Adipocyte (in vitro differentiated cells): ENCODE measurements at places on chromosomes 1 and 21.
A peak's percentile ranks its signal among the peaks of the same experiment; 100 is the strongest.

DNA sequence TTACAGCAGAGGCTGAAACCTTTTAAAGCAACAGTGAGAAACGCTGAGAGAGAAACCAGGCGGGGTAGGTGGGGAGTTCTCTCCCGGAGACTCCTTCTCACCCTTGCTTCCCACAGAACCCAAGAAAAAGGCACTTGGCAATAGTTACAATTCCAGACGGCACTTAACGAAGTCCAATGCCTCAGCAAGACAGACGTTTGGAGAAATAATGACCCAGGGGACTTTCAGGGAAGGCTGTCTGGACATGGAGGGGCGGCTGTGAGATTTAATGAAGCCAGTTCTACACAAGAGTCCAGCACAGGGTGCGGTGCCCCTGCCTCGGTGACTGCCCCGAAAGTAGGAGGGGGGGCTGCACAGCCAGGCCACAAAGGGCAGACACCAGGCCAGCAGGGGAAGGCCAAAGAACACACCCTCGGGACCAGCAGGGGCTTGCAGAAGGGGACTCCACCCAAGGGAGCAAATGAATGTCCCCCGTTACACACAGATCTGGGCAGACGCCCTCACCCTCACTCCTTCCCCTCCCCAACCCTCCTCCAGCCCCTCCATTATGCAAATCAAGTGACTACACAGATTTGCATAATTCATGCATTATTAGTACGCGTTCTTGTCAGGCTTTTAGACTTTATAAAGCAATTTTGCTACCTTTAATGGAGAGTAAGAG lies 26.3 kb downstream of the KCNN3 start:
- DNase-seq, result no peak

DNA sequence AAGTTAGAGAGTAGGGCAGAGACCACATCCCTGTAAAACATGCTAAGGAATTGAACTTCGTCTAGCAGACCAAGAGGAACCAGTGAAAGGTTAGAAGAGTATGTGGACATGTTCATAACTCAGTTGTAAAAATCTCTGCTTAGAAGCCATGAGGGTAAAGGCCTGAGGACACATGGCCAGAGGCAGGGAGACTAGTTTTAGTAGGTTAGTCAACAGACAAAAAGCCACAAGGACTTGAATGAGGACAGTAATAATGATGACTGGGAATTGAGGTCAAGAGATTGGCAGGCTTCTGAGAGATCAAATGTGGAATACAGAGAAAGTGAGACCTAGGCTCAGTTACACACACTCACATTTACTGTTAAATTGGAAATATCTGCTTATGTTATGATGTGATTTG lies 205.5 kb upstream of the HOOK1 start:
- no peak for DNase-seq

DNA sequence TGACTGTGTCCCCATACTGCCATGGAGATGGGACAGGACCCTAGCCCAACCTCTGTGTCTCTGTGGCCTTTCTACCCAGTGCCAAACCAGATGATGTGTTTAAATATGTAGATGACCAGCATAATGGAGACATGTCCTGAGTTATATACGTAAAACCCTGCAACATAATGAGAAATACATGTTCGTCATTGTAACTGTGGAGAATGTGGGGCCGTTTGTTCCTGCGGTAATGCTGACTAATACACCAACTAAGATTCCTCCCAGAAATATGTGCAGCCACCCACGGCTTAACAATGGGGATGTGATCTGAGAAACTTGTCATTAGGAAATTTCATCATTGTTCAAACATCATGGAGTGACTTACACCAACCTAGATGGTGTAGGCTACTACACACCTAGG lies 71.7 kb upstream of the SIM2 start:
- DNase-seq, result peak; percentile 19

- DNase-seq, result no peak
These were observed 232.6 kb downstream of the COL11A1 start for GRCh38 chr1:102875756-102876155.

DNA sequence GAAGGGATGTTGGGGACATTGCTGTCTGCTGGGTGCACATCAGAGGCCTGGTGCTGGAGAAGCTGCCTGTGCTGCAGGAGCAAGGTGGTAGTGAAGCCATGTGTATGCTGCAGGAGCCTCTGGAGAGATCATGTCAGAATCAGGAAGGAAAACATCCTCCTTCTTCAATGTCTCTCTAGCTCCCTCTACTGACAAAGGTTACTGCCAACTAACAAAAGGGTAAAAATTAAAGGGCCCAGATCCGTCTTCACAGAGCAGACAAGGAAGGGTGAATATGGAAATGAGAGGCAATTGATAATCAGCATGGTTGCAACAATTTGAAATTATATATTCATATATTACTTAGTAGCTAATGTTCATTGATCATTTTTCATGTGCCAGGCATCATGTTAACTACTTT lies 32.2 kb downstream of the FAM177B start:
- no peak for DNase-seq

DNA sequence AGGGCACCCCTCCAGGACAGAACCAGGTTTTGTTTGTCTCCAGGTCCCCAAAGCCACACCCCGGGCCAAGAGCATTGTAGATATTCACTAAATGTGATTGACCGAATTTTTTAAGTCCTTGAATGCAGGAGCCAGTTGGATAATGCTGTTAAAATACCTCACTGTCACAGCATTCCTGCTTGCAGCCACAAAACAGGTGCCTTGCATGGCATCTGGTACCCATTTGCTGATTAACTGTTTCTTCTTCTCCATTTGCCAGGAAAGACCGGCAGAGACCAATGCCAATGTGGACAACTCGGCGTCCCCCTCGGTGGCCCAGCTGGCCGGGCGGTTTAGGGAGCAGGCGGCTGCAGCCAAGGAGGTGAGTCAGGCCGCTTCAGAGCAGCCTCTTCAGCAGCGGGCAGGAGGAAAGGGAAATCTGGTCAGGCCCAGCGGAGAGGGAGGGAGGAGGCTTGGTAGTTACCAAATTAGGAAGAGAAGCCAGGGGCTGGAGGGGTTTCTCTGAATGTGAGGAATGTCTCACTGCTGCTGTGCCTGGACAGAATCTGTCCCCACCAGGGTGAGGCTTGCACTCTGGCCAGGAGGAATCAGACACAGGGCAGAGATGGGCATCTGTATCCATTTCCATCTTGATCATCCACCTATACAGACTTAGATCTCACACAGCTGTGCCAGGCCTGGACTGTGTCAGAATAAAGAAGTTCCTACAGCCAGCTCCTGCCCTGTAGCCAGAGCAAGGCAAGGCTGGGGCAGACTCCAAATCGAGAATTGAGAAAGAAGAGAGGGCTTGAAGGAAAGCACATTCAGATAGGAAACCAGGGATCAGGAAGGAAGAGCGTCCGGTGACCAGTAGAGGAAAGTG lies 37.9 kb upstream of the MPZL1 start:
- peak; percentile 68 for DNase-seq

DNA sequence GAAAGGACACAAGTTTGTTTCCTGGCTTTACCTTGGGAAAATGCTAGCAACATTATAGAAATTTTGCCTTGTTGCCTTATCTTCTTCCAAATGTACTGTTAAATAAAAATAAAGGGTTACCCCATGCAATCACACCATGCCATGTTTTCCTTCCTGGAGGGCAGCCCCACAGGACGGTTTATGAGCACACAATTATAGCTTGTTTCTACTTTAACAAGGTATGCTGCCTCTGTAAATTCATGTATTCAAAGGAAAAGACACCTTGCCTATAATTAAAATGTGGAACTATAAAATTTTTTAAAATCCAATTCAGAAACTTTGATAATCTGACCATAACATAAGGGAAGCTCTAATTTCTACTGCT lies 63.4 kb downstream of the CAPN2 start:
- no peak for DNase-seq

- peak; percentile 71 for DNase-seq
These were observed 12.0 kb downstream of the CREG1 start for GRCh38 chr1:167541610-167542009.

DNA sequence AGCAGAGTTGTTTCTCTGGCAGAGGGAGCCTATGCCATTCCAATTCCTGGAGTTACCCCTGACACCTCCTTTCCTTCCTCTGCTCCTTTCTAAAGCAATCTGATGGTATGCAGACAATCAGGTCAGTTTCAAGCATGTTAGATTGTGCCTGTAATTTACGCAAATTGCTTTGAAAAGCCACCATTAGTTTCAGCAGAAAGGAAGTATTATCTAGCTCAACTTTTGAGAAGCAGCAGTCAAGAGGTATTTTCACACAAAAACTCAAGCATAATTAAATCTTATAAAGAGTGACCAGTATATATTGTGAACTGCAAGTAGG lies 2.2 kb downstream of the ERRFI1 start:
- no peak for DNase-seq

DNA sequence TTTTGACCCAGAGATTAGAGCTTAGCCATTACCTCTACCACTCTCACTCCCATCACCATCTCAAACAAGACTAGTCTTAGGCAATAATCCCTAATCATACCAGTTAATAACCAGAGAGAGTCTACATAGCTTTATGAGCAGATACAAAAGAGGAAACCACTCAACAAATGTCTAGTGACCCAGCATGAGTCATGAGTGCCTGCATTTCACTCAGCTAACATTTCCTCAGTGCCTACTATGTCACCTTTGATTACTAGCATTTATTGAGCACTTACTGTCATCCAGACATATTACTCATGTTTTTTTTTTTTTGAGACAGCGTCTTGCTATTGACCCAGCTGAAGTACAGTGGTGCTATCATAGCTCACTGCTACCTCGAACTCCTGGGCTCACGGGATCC lies 35.9 kb upstream of the GALNT2 start:
- no peak for DNase-seq

DNA sequence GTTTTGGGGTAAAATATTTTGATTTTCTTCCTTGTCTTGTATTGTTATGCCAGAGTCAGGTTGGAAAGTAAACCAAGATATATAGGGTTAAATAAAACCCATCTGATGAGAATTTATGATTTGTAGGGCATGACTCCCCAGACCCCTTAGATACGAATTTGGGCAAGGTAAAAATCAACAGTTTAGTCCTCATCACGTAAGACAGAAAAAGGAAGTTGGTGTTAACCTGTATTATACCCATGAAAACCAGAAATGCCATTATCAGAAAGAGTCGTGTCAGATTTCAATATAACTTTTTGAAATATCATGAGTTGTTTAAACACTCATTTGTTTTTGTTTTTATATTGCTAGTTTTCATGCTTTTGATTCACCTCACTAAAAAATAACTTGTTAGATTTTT lies 11.8 kb downstream of the CEPT1 start:
- DNase-seq, result no peak
